ENCODE measurements at places on chromosomes 2 and 18. TPM values are rescaled to one million over a fixed set of nuclear protein-coding genes. Genes with fewer than 3 reads are reported as not detected.

C2orf78 gene
- total RNA-seq, result not detected

HOXD1 gene
- 0.55 TPM for total RNA-seq

DNA sequence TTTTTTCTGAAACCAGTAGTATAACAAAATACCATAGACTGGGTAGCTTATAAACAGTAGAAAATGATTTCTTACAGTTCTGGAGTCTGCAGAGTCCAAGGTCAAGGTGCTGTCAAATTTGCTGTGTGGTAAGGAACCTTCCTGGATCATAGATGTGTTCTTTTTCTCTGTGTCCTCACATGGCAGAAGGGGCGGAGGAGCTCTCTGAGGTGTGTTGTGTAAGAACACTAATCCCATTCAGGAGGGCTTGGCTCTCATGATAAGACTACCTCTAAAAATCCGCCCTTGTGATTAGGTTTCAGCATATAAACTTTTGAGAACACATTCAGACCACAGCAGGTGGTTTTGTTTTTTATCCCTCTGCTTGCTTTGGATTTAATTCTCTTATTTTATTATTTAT lies 25.7 kb downstream of the ANKRD62 start:
- no peak for DNase-seq

DIPK1C gene
- total RNA-seq, result 5.4 TPM

GRCh38 chr2:65922794-65923193 lies 490.4 kb upstream of the SPRED2 start:
- no peak for DNase-seq

OR6B3 gene
- total RNA-seq, result not detected

- DNase-seq, result no peak
Measured at GRCh38 chr18:62663731-62664336, 51.5 kb upstream of the PHLPP1 start.

DNA sequence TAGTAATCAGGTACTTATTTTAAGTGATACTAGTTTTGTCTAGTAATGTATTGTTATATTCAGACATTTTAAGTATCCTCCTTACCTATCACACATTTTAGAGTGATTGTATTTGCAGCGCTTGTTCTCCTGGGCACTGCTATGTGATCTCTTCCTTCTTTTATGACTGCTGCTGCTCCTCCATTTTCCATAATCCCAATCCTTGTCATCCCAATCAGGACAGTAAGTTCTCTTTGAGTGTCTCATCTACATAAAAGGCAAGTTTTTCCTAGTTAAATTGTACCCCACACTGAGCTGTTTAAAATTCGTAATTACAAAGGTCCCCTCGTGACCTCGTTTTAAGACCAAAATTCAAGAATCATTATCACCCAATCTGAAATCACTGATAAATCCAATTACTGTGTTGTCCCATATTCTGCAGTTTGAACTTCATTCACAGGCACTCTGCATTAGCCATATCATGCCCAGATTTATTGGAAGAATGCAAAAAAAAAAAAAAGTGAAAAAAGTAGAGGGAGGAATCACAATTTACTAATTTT lies 2.8 kb downstream of the CLK1 start:
- no peak for DNase-seq

ORC4 gene
- 59.4 TPM for total RNA-seq

MEIS1 gene
- 9.2 TPM for total RNA-seq

- no peak for DNase-seq
Measured at GRCh38 chr18:74695170-74695569, 97.5 kb downstream of the ZNF407 start.

AOX1 gene
- total RNA-seq, result 19.0 TPM

- no peak for DNase-seq
Measured at GRCh38 chr2:230202430-230203109, 17.2 kb downstream of the SP110 start.

- no peak for DNase-seq
Measured at GRCh38 chr18:55354795-55355194, 233.2 kb downstream of the TCF4 start.

- no peak for DNase-seq
Measured at GRCh38 chr2:96952976-96953610, 33.3 kb downstream of the FAM178B start.

ELMOD3 gene
- total RNA-seq, result 23.2 TPM

Data from lower leg skin (tissue), 4 donors.